CD4-positive, alpha-beta T cell (primary cell): ENCODE measurements at places on chromosomes 16 and 17. TPM values are rescaled to one million over a fixed set of nuclear protein-coding genes. Genes with fewer than 3 reads are reported as not detected.

DNA sequence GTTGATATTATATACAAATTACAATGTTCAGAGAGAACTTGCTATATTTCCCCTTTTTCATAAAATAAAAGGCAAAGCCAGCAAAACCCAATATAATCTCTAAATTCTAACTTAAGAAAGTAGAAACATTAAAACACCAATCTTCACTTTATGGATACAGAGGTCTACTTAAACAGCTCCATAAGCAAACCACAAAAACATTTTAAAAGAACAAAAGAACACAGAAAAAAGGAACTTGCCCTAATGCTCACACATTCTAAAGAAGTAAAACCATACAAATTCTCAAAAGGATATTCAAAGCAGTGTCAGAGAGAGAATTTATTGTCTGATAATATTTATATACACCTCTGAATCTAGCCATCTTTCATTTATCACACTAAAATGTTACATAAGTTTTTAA lies 606 bp downstream of the ABCA10 start:
- no peak overlapping the region for H3K4me3 ChIP-seq
- no peaks in the 10 kb centered on the region for H3K36me3 ChIP-seq
- no peaks in the 10 kb centered on the region for H3K4me1 ChIP-seq
- no peak for DNase-seq

Gene ZG16
- total RNA-seq = not detected

DNA sequence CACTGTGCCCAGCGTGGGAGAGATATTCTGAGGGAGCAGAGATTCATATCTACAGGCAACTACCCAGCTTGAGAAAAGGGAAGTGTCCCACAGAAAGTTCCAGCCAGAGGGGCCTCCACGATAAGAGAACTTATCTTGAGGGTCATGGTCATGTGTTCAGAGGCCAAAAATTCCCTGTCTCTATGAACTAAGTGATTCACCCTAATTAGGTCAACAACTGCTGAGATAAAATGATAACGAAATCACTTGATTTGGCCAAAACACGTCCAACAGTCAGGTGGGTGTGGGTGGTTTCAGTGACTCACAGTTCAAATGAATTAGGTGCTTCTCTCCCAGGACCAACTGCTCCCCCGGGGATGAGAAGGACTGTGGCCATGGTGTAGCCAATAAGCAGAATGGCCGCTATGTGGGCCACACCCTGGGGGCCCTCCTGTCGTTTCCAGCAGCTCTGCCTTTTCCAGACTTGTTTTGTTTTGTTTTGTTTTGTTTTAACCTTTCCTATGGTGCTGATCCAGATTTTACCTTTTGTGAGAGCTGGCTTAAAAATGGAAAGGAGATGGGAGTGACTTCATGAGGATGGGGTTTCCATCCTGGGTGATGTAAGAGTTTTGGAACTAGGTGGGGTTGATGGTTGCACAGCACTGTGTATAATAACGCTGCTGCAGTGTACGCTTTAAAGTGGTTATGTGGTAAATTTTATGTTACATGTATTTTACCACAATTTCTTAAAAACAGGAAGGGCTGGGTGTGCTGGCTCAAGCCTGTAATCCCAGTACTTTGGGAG lies 8.7 kb downstream of the DNAI2 start:
- H3K4me1 ChIP-seq = peaks cover 64% of the 10 kb centered on the region
- peak; percentile 81 for DNase-seq
- H3K27me3 ChIP-seq = no peaks in the 10 kb centered on the region
- H3K4me3 ChIP-seq = no peak overlapping the region
- peak overlapping the region; percentile 32 for H3K27ac ChIP-seq

- H3K36me3 ChIP-seq = no peaks in the 10 kb centered on the region
- H3K27me3 ChIP-seq = peaks cover 27% of the 10 kb centered on the region
- H3K4me3 ChIP-seq = no peak overlapping the region
Observed at GRCh38 chr17:38452719-38453118, 24.5 kb downstream of the ARHGAP23 start.

GRCh38 chr17:50947782-50948543 lies 81.8 kb upstream of the TOB1 start:
- no peak overlapping the region for H3K4me3 ChIP-seq
- peaks cover 54% of the 10 kb centered on the region for H3K4me1 ChIP-seq
- no peaks in the 10 kb centered on the region for H3K36me3 ChIP-seq
- H3K27me3 ChIP-seq = no peaks in the 10 kb centered on the region
- no peak overlapping the region for H3K27ac ChIP-seq

- no peak for DNase-seq
- H3K4me1 ChIP-seq = peaks cover 53% of the 10 kb centered on the region
- H3K27me3 ChIP-seq = no peaks in the 10 kb centered on the region
- H3K36me3 ChIP-seq = peaks cover 3% of the 10 kb centered on the region
Observed at GRCh38 chr16:58124601-58124915, 4.6 kb downstream of the CFAP20 start.

DNA sequence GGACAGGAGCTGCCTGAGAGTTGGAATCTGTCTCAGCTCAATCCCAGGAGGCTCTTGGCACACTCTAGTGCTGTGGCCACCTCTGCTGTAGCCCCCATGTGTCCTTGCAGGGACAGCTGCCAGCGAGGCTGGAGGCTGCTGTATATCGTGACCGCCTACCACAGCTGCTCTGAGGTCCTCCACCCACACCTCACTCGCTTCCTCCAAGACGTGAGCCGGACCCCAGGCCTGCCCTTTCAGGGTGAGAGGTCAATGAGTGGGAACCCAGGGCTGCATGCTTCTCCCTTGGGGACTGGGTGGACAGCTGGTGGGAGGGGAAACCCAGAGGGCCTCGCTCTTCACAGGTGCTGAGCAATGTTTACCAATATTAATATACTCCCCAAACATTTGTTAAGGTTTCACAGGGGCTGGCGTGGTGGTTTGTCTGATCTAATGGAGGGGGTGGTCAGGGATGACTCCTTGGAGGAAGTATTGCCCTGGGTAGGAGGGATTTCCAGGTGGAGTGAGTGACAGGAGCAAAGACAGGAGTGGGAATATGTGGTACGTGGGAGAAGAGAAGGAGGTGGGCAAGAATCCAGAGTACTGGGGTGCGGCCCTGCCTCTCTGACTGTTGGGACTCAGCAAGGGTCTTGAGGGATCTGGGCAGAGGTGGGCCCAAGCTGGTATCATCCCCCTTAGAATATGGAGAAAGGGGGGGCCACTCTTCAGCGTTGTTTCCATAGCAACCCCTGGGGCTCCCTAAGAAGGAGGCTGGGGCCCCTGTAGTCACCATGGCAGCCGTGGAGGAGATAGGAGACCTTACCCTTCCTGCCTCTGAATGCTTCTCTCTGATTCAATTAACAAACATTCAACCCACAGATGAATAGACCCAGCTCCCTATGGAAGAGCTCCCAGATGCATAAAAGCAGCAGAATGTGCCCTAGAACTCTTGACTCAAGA lies 22.2 kb upstream of the ALKBH5 start:
- peaks cover 15% of the 10 kb centered on the region for H3K4me1 ChIP-seq
- H3K4me3 ChIP-seq = no peak overlapping the region
- no peak overlapping the region for H3K27ac ChIP-seq
- no peak for DNase-seq
- H3K36me3 ChIP-seq = no peaks in the 10 kb centered on the region

- no peaks in the 10 kb centered on the region for H3K4me1 ChIP-seq
- no peaks in the 10 kb centered on the region for H3K36me3 ChIP-seq
- no peak for DNase-seq
- H3K27me3 ChIP-seq = no peaks in the 10 kb centered on the region
- H3K27ac ChIP-seq = no peak overlapping the region
- H3K4me3 ChIP-seq = no peak overlapping the region
Observed at GRCh38 chr17:22511431-22511830, 819.1 kb downstream of the KCNJ18 start.

GRCh38 chr16:27097800-27098230 lies 31.1 kb downstream of the C16orf82 start:
- no peaks in the 10 kb centered on the region for H3K4me1 ChIP-seq
- DNase-seq = no peak
- peaks cover 14% of the 10 kb centered on the region for H3K27me3 ChIP-seq
- no peak overlapping the region for H3K4me3 ChIP-seq
- H3K36me3 ChIP-seq = no peaks in the 10 kb centered on the region

- H3K27me3 ChIP-seq = no peaks in the 10 kb centered on the region
- peaks cover 16% of the 10 kb centered on the region for H3K4me1 ChIP-seq
- no peak for DNase-seq
- no peaks in the 10 kb centered on the region for H3K36me3 ChIP-seq
- H3K27ac ChIP-seq = no peak overlapping the region
- no peak overlapping the region for H3K4me3 ChIP-seq
Observed at GRCh38 chr17:42065201-42065600, 14.8 kb upstream of the C17orf113 start.

Gene ZSCAN32
- 4.8 TPM for total RNA-seq

- H3K4me1 ChIP-seq = peaks cover 30% of the 10 kb centered on the region
- H3K36me3 ChIP-seq = no peaks in the 10 kb centered on the region
- no peak overlapping the region for H3K27ac ChIP-seq
- no peaks in the 10 kb centered on the region for H3K27me3 ChIP-seq
Observed at GRCh38 chr17:65519462-65519861, 42.0 kb downstream of the AXIN2 start.

Gene TNFRSF13B
- not detected for total RNA-seq
